ENCODE measurements at places on chromosomes 6 and 20.

- peak overlapping the region; percentile 58 for H3K4me3 ChIP-seq
- H3K4me1 ChIP-seq = peaks cover 21% of the 10 kb centered on the region
- H3K27me3 ChIP-seq = peaks cover 71% of the 10 kb centered on the region
- no peak overlapping the region for H3K27ac ChIP-seq
- no peak for DNase-seq
These were observed 709 bp downstream of the PPP1R16B start for GRCh38 chr20:38805958-38806854.

GRCh38 chr20:17961587-17961940 lies 7.0 kb downstream of the SNX5 start:
- no peak for DNase-seq
- no peaks in the 10 kb centered on the region for H3K27me3 ChIP-seq
- H3K4me3 ChIP-seq = no peak overlapping the region
- H3K27ac ChIP-seq = peak overlapping the region; percentile 17
- peaks cover 19% of the 10 kb centered on the region for H3K4me1 ChIP-seq

DNA sequence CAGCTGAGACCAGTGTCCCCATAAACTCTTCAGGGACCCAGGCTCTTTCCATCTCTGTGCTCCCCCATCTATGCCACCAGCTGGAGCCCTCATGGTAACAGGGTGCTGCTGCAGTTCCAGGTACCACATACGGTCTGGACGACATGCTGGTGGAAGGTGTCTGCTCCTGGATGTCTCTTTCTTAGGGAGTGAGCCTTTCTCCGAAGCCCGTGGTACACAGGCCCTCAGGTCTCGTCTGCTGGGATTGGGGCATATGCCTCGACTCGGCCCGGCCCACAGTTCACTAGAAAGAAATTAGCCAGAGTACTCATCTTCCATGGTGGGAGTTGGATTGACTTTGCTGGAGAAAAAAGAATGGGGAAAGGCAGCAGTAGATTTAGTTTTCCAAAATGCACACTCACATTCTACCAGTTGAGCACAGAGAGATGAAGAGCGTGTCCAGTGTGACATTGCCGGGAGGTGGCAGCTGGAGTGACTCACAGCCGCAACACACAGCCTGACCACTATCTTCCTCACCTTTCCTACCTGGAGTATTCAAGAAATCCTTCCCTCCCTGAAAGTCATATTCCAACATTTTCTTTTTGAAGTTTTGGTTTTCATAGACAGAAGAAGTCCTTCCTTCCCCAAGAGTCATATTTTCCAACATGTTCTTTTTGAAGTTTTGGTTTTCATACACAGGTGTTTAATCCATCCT lies 18.6 kb upstream of the SPO11 start:
- H3K4me1 ChIP-seq = no peaks in the 10 kb centered on the region
- peaks cover 65% of the 10 kb centered on the region for H3K27me3 ChIP-seq
- H3K36me3 ChIP-seq = no peaks in the 10 kb centered on the region

DNA sequence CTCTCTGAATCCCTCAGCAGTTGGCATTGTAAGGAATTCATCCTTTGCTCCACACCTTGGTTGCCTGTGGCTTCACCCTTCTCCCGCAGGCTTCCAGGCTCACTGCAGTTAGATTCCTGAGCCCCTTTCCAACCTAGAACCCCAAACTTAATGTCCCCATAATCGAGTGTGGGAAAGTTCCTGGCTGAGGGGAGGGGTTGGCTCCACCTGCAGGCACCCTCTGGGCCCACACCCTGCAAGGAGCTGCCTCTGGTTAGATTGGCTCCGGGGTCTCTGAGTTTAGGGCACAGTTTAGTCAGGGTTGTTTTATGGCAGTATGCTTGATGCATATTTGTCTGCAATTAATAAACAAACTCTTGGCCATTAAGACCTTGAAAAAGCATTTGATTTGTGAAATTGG lies 63.4 kb downstream of the MTHFD1L start:
- no peak overlapping the region for H3K4me3 ChIP-seq
- no peak for DNase-seq
- H3K36me3 ChIP-seq = peaks cover 21% of the 10 kb centered on the region
- H3K27me3 ChIP-seq = no peaks in the 10 kb centered on the region
- no peak overlapping the region for H3K27ac ChIP-seq

DNA sequence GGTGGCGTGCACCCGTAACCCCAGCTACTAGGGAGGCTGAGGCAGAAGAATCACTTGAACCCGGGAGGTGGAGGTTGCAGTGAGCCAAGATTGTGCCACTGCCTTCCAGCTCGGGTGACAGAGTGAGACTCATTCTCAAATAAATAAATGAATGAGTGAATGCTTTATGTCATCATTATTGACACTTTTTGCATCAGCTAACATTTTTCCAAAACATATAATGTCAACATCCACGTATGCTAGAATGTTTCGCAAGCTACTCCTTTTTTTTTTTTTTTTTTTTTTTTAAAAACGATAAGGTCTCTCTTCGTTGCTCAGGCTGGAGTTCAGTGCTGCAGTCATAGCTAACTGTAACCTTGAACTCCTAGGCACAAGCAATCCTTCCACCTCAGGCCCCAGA lies 72.2 kb downstream of the SENP6 start:
- no peak overlapping the region for H3K27ac ChIP-seq
- H3K4me1 ChIP-seq = no peaks in the 10 kb centered on the region
- H3K36me3 ChIP-seq = peaks cover 88% of the 10 kb centered on the region
- H3K27me3 ChIP-seq = no peaks in the 10 kb centered on the region
- DNase-seq = peak; percentile 4
